Stimulated activated CD4-positive, alpha-beta T cell treated with anti-CD3 and anti-CD28 coated beads, TNF-alpha, amount 100 ng/mL, for 24 hours (primary cell): ENCODE measurements at places on chromosomes 2 and 18.

- DNase-seq = no peak
These were observed 11.0 kb upstream of the CTAGE1 start for GRCh38 chr18:22428672-22429071.

- no peak for DNase-seq
These were observed 150.0 kb downstream of the SLC4A3 start for GRCh38 chr2:219777388-219777787.

- no peak for DNase-seq
These were observed 11.1 kb downstream of the NR4A2 start for GRCh38 chr2:156321243-156321904.

- no peak for DNase-seq
These were observed 40.2 kb downstream of the CWC22 start for GRCh38 chr2:179966778-179967394.

GRCh38 chr2:197993830-197994229, 189.4 kb downstream of the PLCL1 start:
- DNase-seq = no peak

DNA sequence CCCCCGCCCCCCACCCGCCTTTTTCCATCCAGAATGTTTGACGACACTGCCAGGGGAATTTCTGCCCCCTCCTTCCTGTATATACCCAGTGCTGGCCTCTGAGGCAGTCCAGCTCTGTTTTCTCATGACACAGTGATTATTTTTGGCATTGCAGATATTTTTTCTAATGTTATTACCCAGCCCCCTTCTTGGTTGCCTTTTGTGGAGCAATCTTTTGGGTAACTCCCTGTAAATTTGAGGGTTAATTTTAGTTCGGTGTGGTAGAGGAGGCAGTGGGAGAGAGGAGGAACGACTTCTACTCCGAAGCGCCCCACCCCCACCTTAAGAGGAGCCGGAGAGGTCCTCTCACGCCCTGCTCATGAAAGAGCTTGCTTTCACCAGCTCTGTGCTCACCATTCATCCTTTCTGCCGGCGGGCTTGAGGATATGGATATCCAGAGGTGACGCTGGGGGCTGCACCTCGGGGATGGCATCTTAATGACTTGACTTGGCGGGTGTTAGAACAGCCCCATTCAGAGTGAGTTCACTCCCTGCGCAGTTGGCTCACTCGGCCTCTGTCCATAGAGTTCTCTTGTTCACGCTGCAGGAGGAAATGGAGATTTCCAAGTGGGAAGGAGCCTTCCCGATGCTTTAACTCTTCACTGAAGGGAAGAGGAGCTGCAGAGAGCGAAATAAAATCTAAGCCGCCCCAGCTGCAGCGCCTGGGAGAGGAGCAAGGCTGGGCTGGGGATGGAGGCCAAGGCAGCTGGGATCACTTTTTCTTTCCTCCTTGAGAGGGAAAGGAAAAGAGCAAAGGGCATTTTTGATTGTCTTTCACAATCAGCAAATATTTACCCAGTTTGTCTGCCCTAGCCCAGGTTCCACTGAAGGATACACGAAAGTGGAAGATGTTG, 38.4 kb downstream of the EPAS1 start:
- no peak for DNase-seq

DNA sequence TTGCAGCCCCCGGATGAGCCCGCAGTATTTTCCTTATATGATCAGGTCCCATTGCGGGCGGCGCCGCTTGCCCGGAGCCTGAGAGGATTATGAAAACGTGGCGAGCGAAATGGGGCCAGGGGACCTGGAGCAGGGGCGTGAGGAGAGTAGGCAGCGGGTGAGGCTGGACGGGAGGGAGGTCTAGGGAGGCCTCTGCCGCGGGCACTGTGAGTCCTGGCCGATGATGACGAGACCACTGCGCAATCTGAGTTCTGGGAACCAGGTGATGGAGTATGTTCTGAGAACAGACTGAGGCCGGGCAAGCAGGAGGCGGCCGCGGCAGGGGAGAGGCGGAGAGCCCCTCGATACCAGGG, 790 bp upstream of the ACAA2 start:
- peak; percentile 32 for DNase-seq

DNA sequence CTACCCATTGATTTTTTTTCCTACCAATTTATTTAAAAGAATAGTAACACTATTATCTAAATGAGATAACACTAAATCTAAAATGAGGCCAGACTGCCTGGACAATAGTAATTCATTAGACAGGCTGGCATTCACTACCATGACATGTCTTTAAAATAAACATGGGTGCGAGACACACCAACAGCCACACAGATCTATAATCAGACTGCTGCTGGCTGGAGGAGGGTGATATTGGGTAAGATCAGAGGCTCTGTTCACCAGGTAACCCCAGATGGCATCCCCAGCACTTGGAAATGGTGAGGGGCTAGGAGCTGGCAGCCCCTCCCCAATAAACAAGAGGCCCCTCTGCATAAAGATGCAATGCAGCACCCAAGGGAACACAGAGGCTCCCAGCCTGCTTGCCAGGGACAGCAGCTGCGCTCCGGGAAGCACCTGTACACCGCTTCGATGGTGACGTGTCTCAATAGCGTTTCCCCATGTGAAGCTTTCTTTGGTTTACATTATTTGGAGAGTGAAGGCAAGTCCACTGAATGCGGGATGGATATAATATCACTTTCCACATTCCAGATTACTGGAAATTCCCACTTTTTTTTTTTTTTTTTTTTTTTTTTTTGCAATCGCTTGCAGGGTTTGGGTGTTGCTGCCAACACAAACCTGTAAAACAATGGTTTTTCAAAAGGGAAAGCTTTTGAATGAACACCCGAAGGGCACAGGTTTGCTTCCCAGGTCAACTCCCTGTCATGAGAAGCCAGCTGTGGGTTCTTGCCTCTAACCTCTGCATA, 159.0 kb downstream of the ZNF516 start:
- DNase-seq = no peak

DNA sequence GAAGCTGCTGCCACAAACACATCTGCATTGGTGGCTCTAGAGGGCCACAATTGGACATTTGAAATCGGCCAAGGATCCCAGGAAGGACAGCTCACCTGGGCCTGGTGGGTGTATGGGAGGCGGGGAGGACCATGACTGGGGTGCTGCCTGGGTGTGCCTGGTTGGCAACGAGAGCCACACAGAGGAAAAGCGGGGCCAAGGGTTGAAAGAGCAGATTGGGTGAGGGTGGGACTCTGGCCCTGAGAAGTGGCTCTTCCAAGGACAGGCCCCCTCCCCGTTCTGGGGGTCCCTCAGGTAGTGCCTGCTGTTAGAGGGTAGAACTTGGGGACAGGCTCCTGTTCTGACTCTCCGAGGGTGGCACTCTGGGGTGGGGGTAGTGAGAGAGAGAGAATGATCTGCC, 102.9 kb downstream of the CLIP4 start:
- DNase-seq = no peak

GRCh38 chr2:67923696-67924095, 139.1 kb downstream of the C1D start:
- DNase-seq = no peak

GRCh38 chr2:161990741-161991140, 83.3 kb downstream of the DPP4 start:
- DNase-seq = no peak

- no peak for DNase-seq
These were observed 220.5 kb downstream of the PIEZO2 start for GRCh38 chr18:10928772-10929373.

- DNase-seq = no peak
These were observed 419.9 kb downstream of the NBAS start for GRCh38 chr2:15141211-15141610.

GRCh38 chr2:58052978-58053377, 6.4 kb downstream of the VRK2 start:
- no peak for DNase-seq

GRCh38 chr2:3125001-3125760, 252.4 kb downstream of the EIPR1 start:
- no peak for DNase-seq

DNA sequence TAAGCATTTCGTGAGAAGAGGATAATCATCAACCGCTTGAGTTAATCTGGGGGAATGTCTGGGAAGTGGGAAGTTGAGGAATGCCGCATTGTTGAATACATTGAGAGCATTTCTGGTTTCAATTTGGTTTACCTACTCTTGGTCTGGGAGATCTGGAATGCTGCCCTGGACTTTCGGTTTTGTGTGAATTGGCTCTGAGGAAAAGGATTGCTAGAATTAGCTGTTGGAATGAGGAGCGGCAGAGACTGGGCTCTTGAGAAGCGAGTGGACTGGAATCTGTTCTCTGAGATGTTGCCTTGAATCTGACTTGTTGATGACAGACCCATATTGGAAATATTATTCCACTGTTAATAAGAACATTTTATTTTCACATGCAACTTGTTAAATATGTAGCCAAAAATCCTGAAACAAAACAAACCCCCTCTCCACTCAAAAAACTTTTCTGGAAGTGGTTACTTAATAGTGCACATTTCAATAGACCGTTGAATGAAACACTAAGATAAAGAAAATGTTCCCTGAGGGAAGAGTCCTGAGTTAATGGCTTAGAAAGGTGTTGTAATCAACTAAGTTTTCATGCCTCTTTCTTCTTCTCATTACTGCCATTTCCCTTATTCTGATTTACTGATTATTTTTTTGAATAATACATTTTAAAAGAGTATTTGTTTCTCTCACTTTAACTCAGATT, 50.8 kb downstream of the PTPRM start:
- no peak for DNase-seq

GRCh38 chr2:39179974-39180960, 59.4 kb upstream of the SOS1 start:
- DNase-seq = no peak

DNA sequence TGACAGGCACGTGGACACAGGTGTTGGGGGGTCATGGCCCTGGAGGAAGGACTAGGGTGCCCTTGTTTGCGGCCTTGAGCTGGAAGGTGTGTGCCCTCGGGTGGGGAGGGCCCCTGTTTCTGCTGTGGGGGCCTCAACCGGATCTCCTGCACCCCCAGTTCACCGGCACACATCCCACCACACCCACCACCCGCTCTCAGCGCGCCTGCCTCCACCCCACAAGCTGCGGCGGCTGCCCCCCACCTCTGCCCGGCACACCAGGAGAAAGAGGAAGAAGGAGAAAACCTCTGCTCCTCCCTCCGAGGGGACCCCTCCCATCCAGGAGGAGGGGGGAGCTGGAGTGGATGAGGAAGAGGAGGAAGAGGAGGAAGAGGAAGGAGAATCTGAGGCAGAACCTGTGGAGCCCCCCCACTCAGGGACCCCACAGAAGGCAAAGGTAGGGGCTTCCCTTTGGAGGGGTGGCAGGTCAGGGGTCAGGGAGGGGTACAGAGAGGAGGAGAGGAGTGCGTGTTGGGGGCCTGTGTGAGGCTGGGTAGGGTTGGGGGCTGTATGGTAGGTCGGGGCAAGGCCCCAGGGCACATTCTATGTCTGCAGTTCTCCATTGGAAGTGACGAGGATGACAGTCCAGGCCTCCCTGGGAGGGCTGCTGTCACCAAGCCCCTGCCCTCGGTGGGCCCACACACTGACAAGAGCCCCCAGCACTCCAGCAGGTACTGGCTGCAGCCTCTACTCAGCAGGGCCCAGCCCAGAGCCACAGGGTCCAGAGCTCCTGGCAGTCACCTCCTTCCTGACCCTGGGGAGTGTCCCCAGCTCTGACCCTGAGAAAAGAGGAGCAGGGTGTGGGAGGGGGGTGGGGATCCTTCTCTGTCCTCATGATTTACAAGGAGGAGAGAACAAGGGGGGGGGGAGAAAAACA, 1.8 kb downstream of the SLC4A3 start:
- DNase-seq = no peak

GRCh38 chr2:105287692-105288091, 41.8 kb downstream of the TGFBRAP1 start:
- peak; percentile 6 for DNase-seq

DNA sequence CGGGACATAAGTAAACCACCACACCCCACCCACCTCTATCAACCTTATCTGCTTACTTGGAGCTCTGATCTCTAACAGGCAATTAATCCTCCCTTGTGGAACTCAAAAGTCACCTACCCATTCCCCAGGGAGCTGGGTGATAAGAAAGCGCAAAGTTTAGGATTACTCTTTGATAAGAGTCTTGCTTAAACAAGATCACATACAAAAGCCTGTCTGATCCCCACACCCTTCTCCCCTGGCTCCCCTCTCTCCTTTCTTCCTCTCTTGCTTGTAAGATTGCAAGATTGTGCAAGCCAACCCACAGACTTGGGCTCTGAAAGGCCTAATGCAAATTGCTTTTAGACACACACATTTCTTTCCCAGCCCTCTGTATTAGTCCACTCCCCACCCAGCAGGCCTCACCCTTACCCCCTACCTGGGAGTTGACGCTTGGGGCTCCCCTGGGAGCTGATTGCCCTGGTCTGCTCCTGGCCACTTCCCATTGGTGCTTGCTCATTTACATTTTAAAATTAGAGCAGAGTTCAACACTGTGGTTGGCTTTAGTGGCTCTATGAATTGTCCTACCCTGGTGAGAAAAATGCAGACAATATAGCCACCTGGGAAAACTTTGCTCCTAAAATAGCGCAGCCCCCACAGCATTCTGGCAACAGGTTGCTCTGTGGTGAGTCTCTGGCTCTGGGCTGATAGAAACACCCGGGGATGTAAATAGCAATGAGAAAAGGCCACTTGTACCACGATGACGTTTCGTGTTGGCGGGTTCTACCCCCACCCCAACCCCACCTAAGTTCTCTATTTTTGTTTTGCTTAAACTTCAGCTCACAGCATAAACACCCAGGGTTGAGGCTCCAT, 92.8 kb upstream of the MSH2 start:
- no peak for DNase-seq

GRCh38 chr2:4507661-4508060, 804.3 kb downstream of the DCDC2C start:
- DNase-seq = no peak

DNA sequence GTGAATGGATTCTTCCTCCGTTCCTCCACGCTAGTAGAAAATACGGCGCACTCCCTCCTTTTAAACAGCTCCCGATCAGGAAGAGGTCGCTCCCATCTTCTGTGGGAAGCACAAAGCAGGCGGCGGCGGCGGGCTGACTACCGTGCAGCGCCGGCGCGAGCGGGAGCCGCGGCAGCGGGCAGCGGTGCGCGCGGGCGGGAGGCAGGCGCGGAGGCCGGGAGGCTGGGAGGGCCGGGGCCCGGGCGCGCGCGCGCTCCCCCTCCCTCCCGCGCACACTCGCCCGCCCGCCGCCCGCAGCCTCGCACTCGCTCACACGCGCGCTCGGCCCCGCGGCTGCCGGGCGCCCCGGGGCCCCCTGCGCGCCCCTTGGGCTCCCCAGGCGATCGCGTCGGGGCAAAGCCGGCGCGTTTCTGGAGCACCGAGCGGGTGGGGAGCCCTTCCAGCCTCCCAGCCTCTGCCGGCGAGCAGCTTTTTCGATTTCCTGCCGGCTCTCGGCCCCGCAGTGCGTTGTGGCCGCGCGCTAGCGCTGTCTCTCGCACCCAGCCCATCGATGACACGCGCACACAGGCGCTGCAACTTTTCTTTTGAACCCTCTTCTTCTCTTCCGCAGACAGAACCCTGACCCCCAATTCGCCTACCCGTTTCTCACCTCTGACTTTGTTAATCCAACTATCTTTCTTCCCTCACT, at the start of gene SLC8A1:
SLC8A1 (minus strand) TSS at position 173 of the 688 bp plus-strand sequence.
- no peak for DNase-seq

DNA sequence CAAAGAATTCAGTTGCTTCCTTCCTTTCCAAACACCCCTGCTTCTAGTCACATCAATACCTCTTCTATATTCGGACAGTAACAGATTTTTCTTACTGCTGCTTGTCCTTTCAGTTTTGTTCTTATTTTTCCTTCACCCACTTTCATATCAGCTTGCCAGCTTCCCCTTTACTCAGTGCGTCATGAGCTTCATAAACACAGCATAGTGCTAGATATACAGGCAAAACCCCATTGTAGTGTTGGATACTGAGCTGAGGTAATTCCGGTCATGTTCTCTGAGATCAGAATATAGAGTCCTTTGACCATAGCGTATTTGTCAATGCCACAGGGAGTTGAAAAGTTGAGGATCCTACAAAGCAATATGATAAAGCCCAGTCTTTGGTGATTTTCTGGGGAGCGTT, 2.4 kb downstream of the FARP2 start:
- no peak for DNase-seq

GRCh38 chr2:71226096-71226964, 573 bp downstream of the PAIP2B start:
- DNase-seq = no peak
